Mammary epithelial cell (primary cell): ENCODE measurements at places on chromosomes 5 and 9.

GRCh38 chr5:129379406-129379805 lies 80.7 kb upstream of the ADAMTS19 start:
- peak; percentile 59 for DNase-seq

- DNase-seq: no peak
Observed at GRCh38 chr5:61318376-61318775, 13.7 kb upstream of the ZSWIM6 start.

DNA sequence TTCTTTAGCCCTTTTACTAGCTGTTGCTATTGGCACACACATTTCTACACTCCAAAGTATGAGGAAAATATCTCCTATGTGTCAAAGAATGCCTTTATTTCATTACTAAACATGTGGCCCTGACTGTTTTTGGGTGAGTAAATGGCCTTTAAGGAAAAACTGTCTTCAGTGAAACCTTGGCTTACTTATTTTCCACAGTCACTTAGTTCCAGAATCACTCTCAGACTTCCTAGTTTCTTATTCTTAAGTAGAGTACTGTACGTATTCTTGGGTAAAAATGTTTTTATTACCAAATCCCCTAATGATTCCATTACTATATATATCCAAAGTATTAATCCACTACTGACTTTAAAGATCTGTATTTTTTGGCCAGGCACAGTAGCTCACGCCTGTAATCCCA lies 27.5 kb downstream of the ERP44 start:
- DNase-seq: no peak

DNA sequence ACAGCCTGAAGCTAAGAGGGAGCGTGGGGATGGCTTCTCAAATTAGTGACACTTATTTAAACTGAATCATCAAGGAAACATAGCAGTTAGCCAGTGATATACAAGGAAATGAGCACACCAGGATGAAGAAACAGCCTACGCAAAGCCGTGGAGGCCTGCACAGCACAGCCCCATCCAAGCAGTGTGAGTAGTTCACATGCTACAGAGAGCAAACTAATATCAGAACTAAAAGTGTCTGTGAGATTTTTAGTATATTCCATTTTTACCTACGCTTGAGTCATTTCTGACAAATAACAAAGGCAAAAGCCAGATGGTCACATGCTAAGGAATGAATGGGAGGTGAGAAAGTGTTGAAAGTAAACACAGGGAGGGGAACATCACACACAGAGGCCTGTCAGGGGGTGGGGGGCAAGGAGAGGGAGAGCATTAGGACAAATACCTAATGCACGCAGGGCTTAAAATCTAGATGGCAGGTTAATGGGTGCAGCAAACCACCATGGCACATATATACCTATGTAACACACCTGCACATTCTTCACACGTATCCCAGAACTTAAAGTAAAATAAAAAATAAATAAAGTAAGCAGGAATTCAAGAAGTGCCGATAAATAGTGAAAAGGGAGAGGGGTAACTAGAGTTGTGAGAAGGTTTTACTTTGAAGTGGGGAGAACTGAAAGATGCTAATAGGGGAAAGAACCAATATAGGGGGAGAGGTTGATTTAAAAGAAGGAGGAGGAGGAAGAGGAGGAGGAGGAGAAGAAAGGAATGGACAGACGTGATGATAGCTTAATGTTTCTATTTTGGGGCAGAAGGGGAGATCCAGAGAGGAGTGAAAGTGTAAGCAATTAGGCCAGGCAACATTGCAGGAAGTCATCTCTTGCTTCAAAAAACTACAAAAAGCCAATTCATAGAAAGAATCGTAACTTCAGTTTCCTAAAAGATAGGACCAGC lies 100.9 kb upstream of the PTGER4 start:
- DNase-seq: no peak

GRCh38 chr9:136764301-136764891 lies at the start of gene LCN15:
LCN15 (minus strand) TSS chr9:136764518; CDS start chr9:136764488, 30 bp downstream.
- DNase-seq: no peak

DNA sequence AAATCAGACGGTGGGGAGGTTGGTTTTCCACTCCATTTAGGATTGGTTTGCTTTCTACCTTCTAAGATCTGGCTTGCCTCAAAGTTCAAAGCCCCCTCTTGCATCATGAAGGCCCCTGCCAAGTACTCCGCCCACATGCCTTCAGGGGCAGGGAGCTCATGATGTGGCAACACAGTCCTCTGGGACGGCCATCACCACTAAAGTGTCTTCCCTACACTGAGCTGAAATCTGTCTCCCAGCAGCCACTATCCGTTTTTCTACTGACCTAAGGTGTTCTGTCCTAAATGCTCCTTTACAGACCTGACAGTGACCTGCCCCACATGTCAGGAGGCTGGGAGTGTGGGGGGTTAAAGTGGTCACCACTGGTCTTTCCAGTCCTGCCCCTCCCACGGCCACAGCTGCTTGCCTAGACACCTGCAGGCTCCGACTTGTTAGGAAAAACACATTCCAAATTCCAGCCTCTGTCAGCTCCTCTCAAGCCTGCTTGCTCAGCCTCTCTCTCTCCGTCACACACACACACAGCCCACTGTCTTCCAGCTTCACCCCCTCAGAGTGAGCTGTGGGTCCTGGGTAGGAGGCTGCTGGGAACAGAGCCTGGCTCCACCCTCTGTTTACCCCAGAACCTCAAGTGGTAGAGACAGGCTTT lies 44.9 kb downstream of the SHB start:
- DNase-seq: peak; percentile 94

DNA sequence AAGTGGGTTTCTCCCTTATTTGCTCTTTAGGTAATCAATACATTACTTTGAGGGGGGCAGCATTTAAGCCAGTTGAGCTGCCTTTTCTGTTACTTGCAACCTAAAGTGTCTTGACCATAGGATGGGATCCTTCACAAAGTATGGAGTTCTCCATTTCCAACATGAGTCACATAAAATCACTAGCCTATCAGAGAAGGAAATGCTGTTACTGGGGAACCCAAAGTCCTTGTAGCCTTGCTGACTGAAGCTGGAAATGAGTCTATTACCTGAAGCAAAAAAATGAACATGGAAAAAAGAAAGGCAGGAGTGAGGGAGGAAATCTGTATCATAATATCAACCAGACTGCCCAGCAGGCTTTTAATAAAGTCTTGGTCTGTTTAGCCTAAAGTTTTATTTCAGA lies 42.8 kb upstream of the SLIT3 start:
- DNase-seq: peak; percentile 33

GRCh38 chr9:75814667-75815066 lies 75.8 kb upstream of the PCSK5 start:
- DNase-seq: peak; percentile 76

DNA sequence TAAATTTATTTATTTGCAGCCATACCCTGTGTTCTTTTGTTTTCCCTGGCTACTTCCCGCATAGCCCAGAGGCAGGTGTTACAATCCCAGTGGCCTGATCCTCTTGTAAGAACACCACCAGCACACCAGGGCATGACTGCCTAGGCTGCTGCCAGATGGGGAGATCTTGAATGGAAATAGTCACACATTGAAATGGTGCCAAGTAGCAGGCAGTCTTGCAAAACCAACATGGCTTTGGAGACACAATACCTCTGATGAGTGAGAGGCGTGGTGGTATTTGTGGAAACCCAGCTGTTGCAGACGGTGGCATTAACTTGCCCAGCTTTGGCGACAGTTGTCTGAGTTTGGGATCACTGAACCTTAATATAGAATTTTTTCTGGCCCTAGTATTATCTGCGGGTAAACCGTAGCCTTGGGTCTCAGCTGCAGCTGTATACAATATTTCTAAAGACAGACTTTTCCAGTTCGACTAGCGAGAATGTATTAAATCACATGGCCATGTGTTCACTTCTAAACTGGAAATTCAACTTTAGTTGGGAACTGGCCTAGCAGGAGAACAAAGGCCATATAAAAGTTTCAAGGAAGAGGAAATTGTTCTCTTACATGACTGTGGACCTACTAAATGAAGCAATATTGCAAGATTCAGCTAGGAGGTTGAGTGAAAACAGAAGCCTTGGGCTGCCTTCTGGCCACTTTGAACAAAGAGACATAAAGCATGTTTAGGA lies 277.0 kb downstream of the SMARCA2 start:
- DNase-seq: peak; percentile 78

DNA sequence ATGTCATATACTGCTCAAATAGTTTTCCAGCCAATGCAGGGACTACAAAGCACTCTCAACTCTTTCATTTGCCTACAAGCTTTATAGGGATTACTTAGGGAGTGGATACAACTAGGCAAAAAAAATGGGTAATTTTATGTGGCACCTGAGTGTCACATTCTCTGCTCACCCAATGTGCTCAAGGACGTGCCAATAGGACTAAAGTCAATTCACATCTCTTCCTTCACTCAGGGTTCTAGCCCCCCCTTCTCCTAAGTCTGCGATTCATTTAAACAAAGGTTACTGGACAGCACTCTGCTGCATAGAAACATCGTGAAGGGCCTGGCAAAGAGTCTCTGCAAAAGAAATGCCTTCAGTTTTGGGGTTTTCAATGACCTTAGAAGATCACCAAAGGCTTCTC lies 142.3 kb downstream of the TSSK1B start:
- no peak for DNase-seq

GRCh38 chr9:16884952-16885513 lies 14.6 kb upstream of the BNC2 start:
- DNase-seq: no peak

DNA sequence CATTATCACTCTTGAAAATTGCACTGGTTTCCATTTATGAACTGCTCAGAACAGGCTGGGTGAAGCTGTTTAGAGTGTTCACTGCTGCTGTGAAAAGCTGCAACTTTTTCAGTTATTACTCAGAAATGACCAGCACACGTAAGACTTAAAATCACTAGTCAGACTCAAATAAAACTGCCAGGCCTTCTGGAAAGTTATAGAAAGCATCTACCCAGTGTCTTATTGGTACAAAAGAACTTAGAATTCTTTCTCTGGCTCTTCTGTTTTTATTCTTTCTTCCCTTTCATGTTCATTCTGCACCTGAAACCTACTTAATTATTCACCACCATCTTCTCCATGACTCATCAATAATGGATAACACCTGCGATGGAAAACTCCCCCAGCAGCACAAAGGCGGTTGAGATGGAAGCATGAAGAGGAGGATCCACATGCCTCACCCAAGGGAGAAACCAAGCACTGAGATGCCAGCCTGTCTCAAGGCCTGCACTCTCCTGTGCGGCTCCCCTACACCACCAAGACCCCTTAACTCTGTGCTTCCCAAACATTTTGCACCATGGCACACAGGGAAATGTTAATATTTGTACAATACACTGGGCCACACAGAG lies 171.9 kb downstream of the ENTREP1 start:
- no peak for DNase-seq

- DNase-seq: no peak
Observed at GRCh38 chr9:127183814-127184582, 61.6 kb upstream of the ANGPTL2 start.

DNA sequence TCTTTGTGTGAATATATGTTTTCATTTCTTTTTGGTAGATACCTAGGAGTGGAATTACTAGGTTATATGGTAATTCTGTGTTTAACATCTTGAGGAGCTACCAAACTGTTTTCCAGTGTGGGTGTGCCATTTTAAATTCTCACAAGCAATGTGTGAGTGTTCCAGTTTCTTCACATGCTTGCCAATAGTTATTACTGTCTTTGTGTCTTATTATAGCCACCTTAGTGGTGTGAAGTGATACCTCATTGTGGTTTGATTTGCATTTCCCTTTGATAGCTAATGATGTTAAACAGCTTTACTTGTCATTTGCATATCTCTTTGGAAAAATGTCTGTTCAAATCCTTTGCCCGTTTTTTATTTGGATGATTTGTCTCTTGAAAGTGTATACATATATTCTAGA lies 513.0 kb downstream of the TMEM38B start:
- DNase-seq: no peak

DNA sequence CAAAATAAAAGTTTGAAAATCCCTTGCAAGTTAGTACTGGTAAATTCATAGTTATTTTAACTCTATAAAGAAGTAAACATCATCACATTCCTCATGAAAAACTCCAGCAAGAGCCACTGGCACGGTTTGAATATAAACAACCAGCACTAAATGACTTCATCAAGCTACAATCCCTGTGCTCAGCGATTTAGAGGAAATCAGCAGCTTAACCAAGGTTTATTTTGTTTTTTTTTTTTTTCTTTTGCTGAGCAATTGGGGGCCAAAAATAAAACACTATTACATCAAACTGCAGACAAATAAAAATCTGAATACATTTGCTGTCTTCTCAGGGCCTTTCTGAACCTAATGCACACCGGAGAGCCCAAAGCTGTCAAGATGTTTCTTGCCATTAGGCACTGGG lies 106.2 kb upstream of the SLC24A2 start:
- DNase-seq: no peak

DNA sequence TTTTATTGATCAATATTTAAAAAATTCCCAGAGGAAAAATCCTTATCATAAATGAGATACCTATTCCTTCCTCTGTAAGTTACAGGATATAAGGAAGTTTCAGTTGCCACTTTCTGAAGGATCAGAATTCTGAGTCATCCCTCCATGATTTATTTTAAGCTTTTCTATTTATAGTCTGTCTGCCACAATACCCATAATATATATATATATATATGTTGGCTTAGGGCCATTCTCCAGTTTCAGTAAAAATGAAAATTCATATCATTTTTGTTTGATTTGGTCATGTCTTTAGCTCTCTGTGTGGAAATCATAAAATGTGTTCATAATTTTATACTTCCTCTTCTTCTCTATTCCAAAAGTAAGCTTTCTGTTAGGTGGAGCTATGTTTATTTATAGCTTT lies 215.8 kb upstream of the CYLC2 start:
- no peak for DNase-seq

DNA sequence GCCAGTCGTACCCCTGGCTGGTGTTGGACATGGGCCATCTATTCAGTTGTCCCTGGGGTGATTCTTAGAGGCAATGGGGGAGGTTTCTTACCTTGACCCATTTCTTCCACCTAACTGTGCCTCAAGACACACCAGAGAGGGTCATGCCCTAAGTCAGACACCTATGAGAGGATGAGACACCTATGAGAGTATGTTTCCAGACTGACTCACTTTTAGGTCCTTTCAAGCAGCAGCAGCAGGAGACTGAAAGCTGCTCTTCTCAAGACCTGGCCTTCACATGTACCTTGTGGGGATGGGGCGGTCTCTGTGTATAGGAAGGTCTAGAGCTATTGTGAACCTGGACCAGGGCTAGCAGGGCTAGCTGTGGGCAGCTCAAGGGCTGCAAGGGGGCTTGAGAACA lies 130.1 kb downstream of the TENT4A start:
- no peak for DNase-seq

GRCh38 chr5:157999696-158000095 lies 140.8 kb upstream of the CLINT1 start:
- DNase-seq: no peak
